Brain pericyte (primary cell): ENCODE measurements at places on chromosomes 3 and 15.

DNA sequence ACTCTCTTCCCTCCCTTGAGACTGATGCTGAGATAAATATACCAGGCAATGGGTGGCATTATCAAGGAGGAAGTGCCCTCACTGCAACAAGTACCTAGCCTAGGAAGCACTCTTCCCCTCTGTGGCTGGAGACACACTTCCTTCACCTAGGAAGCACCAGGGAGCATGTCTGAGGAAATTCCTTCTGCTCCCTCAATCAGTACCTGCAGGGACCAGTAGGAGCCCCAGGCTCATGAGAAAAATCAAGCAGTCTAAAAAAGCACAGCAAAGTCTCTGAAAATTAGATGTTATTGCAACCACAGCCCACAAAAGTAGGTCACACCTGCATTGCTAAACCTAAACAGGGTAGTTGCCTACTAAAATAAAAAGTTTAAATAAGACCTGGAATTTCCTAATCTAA lies 78.2 kb upstream of the TRPM1 start:
- DNase-seq: no peak

DNA sequence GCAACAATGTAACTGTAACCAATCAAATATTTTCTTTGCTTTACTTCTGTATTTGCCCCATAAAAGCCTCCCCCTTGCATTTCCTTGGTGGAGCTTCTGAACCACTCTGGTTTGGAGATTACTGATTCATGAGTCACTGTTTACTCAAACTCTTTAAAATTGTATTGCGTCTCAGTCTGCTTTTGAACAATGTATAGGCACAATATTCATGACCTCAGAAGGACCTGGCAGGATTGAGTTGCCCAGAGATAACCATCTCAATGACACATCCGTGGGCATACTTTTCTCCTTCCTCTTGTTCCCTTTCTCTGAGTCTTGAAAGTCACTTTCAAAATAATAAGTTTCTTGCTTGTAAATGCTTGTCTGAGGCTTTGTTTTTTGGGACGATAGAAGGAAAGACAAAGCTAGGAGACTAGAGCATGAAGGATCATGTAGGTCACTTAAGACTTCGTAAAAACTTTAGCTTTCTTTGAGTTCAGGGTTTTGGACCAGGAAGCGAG lies 57.1 kb upstream of the POU1F1 start:
- DNase-seq: no peak

GRCh38 chr3:62940771-62941563 lies 65.8 kb upstream of the CADPS start:
- no peak for DNase-seq

DNA sequence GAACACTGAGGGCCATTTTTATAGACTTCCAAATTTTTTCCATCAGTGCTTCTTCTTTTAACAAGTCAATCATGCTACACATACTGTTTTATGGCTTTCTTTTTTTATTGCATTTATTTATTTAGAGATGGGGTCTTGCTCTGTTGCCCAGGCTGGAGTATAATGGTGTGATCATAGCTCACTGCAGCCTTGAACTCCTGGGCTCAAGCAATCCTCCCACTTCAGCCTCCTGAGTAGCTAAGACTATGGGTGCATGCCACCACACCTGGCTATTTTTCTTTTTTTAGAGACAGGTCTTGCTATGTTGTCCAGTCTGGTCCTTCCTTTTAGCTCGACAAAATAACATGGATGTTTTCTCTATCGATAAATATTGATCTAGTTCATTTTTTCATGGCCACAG lies 425.8 kb upstream of the WNT5A start:
- DNase-seq: no peak

DNA sequence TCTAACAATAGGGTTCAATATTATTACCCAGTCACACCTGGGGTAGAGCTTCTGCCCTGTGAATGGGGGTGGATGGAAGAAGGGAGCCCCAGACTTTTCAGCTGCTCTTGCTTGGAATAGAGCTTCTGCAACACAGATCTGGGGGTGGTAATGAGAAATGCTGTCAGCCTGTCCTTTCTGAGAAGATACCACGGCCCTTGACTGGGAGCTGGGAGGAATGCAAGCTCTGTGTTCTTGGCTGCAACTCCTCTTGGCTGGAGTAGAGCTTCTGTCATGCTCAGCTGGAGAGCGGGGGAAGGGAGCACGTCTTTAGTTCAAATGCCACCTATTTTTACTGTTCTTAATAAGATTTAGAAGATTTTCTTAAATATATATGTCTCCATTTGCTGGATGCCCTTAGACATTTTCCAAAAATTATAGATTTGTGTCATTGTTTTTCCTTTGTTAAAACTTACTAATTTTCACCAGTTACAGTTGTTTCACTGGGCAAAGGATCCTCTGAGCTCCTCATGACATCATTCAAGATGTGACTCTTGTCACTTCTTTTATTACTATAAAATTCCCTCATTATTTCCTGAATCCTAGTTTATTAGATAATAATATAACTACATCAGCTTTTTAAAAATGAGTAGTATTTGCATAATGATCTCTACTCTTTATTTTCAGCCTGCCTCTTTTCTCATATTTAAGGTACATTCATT lies 180.0 kb upstream of the TGFBR2 start:
- no peak for DNase-seq
